ENCODE measurements at places on chromosomes 7 and 10.
A peak's percentile ranks its signal among the peaks of the same experiment; 100 is the strongest.

DNA sequence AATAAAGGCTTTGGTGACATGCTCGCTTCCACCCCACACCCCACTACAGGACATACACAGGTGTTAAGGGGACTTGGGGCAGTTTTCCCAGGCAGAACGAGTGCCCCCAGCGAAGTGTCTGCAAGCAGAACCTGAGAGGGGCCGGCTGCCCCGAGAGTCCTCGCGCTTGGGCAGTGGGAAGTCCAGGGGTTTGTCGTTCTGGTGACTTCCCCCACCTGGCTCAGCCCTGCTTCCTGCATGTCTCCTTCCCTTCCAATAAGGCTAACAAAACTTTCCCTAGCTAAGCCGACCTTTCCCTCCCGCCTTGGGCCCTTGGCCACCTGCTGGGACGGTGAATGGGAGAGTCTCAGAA lies 916 bp downstream of the VWA2 start:
- DNase-seq, result no peak

GRCh38 chr7:75968561-75969001 lies 25.8 kb downstream of the TMEM120A start:
- no peak for DNase-seq

GRCh38 chr10:102313221-102313896 lies 68.0 kb downstream of the GBF1 start:
- DNase-seq, result no peak

- DNase-seq, result no peak
Measured at GRCh38 chr7:117231047-117231359, 91.9 kb downstream of the WNT2 start.

- DNase-seq, result no peak
Measured at GRCh38 chr7:150620617-150621371, 11.4 kb downstream of the GIMAP6 start.

DNA sequence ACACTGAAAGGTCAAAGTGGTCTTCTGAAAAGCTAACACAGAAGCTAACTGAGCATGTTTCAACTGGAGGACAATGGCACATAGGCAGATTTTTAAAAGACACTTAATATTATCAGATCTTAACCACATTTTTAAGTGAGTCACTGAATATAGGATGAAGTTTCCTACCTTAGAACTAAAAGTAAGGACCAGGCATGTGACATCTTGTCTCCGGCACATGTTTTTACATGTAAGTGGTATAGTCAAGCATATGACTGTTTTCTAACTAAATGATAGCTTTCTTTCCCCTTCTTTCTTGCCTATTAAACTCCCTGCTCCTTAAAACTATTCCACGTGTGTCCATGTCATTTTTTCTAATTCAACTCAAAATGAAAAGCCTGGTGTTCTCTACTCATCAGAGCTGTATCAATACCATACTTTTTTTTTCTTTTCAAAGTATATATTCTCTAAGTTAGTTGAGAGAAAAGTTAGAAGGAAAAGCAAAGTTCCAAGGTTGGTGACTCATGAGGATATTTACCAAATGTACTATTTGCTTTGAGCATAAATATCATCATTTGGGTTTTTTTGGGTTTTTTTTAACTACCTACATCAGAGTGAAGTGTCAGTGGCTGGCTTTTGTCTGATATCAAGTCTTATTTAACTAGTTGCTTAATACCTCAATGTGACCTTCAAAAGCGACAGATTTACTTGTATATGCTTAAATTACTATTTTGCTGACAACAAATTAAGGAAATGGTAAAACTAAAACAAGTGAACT lies 127.5 kb downstream of the CRPPA start:
- no peak for DNase-seq

- DNase-seq, result no peak
Measured at GRCh38 chr10:91799612-91799975, 1.4 kb downstream of the TNKS2 start.

GRCh38 chr7:112370436-112370835 lies 79.8 kb upstream of the IFRD1 start:
- no peak for DNase-seq

- DNase-seq, result peak; percentile 20
Measured at GRCh38 chr10:52485462-52485861, 171.4 kb downstream of the DKK1 start.

- DNase-seq, result no peak
Measured at GRCh38 chr7:71824006-71824760, 588.0 kb downstream of the CALN1 start.

GRCh38 chr7:159196584-159196983 lies 51.9 kb upstream of the VIPR2 start:
- DNase-seq, result no peak

DNA sequence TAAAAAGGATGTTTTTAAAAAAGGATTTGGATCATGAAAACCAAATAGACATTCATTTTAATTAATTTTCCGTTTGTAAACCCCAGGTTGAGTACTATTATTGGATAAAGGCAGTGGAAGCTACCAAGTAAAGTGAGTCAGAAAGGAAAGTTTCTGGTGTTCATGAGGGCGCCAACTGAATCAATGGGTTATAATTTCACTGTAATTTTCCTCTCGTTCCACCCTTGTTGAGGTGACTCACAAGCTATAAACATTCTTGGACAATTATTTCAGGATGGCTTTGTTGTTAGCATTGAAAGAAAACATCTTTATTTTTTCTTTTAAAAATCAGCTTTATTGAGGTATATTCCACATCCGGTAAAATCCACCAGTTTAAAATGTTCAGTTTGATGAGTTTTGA lies 5.1 kb upstream of the FAM133B start:
- peak; percentile 36 for DNase-seq

GRCh38 chr10:5512881-5513612 lies 11.7 kb upstream of the CALML3 start:
- DNase-seq, result no peak

- no peak for DNase-seq
Measured at GRCh38 chr7:23622506-23622925, 25.3 kb downstream of the CCDC126 start.

DNA sequence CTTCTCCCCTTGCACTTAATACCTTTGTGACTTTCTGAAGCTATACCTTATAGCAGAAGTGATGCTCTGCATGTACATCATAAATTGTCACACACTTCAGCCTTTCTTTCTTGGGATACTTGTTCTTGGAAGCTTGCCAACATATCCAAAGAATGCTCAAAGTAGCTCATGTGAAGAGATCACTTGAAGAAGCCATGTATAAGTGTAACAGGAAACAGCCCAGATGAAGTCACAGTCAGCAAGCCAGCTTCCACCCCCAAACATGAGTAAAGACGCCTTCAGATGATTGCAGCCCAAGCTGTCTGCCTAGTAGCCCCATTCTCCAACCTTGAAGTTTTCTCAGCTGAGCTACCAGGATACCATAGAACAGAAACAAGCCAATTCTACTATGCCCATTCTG lies 50.9 kb downstream of the DGKB start:
- DNase-seq, result no peak

DNA sequence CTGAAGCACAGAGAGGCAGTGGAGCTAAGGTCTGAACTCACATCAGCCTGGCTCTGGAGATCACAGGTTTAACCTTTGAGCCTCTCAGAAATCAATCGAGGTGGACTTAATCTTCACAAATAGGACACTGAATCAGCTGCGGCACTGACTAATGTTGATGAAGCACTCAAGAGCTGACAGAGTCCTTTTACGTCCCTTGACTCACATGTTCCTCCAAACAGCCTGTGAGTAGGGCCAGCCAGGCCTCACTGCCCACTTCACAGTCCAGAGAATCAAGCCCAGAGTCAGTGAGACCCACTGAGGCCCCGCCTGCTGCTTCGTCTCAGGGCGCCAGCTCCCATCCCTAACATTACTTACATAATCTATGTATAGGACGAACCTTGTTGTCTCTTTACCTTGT lies 63.1 kb downstream of the TNS3 start:
- no peak for DNase-seq

GRCh38 chr10:69810097-69810496 lies 8.4 kb downstream of the COL13A1 start:
- DNase-seq, result no peak

DNA sequence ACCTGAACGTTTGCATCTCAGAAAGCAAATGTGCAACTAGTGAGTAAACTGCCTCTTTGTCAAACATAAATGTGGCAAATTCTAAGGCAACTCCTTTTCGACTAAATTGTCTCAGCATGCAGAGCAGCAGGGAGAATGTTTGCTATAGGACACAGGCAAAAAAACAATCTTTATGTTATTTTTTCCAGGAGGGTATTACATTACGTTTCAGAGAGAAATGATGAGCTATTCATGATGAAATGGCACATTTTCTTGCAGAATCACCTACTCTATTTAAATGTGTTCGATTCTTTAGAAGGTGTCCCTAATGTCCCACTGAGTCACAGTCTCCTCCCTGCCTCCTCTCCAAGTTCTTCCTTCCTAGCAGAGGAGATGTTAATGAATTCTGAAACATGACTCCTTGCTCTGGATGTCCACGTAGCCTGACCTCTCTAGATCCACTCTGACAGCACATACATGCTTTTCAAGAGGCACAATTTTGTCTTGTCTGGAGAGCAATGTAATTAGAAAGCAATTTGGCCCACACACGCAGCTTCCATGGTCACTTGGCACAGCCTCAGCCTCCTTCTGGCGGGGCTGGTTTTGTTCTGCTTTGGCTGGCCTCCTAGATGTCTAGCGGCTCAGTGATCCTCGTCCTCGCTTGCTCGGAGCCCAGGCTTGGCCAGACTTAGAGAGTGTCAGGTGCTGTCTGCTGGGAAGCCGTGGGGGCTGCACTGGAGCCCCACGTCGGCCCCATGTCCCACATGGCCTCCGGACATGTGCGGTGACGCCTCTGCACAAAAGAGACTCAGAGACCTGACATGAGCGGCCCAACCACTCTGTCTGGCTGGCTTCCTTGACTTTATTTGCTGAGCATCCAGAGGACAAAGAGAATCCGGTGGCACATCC lies 125.7 kb upstream of the ZNF438 start:
- DNase-seq, result peak; percentile 78

DNA sequence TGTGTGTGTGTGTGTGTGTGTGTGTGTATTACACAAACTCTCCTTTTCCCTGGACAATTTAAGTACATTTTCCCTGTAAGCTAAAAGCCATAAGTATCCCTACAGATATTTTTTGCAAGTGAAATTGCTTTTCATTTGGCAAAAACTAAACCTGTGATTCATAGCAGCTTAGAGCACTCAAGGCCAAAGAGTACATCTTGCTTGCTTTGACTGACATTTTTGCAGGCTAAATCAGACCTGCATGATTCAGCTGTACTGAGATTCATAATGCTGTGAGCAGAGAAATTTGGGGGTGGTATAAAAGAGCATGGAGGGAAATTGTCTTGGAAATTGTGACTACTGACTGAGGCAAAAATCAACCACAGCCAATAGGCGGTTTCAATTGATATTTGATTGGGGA lies 500.4 kb downstream of the GFRA1 start:
- peak; percentile 60 for DNase-seq

- DNase-seq, result no peak
Measured at GRCh38 chr7:151495360-151495759, 24.3 kb downstream of the RHEB start.

DNA sequence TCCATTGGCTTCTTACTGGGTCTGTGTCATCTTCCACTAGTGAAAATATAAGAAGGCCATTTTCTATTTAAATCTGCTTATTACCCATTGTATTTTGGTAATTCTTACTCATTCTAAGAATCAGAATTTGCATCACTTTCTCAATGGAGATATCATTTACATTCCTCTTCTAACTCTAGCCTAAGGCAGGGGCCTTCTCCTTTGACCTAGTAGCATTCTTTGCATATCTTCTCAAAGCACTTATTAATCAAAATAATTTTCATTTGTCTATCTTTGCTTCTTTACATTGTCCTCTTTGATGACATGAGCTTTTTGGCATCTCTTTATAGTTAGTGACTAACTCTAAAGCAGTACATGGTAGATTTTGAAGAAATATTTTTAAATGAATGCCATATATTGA lies 400.9 kb upstream of the SEMA3D start:
- DNase-seq, result no peak

GRCh38 chr7:26007510-26007909 lies 144.5 kb upstream of the NFE2L3 start:
- no peak for DNase-seq

- DNase-seq, result peak; percentile 91
Measured at GRCh38 chr10:95864906-95865813, 42.6 kb upstream of the CC2D2B start.

- peak; percentile 44 for DNase-seq
Measured at GRCh38 chr10:15791816-15792524, 68.3 kb downstream of the MINDY3 start.

DNA sequence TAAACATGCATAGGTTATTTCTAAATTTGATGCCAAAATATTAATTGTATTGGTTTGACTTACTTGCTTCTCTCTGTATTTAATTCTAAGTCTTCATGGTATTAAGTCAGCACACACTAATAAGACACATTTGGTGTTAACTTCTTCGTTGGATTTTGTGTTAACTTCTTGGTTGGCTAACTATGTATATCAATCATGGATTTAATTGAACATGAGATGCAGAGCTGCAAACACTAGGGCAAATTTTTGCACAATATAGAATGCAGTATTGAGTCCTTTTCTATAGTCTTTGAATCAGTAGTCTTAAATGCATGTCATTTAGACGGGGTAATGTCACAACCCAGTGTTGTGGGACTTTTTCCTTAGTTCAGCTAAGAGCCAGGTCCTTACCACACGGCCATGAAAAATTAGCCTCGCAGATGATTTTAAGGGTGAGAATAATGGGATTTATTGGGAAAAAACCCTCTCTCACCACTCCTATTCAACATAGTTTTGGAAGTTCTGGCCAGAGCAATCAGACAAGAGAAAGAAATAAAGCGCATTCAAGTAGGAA lies 142.9 kb upstream of the TRIM24 start:
- no peak for DNase-seq

- DNase-seq, result no peak
Measured at GRCh38 chr7:99679400-99680191, at the start of gene CYP3A5. TSS of gene CYP3A5 (minus strand) at chr7:99679996. CDS start at chr7:99679896, 100 bp downstream.

DNA sequence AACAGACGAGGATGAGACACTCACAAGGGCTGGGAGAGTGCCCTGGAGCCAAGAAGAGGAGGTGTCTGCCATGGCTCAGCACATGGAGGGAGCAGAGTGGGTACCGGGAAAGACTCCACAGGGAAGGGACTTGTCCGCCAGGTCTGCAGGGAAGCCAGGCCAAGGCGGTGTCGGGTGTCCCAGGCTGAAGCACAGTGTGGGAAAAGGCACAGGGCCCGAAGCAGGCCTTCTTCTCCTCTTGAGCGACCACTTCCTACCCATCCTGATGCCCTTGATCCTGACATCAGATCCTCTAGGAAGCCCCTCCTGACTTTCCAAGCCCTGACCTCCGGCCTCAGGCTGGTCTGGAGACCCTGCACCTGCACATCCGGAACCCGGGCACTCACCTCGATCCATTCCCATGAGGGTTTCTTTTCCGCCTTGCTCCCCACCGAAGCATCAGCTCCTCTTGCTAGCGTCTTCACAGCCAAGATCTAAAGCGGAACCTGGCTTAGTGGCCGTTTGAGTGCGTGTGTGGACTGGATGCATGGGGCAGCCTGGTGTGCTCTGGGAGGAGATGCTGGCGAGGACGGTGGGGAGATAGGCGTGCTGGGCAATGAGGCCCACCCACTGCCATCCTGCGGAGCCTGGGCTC lies 8.5 kb downstream of the CALML3 start:
- DNase-seq, result no peak

- no peak for DNase-seq
Measured at GRCh38 chr7:64871761-64872160, 31.3 kb upstream of the ZNF273 start.
